ENCODE measurements at places on chromosomes 3 and 15. TPM values are rescaled to one million over a fixed set of nuclear protein-coding genes. Genes with fewer than 3 reads are reported as not detected.

TRIM42 gene
- total RNA-seq, result not detected

PP2D1 gene
- not detected for total RNA-seq

TYRO3 gene
- 18.2 TPM for total RNA-seq

ZNF502 gene
- total RNA-seq, result 1.2 TPM

MME gene
- 0.12 TPM for total RNA-seq

ALDH1L1 gene
- 0.36 TPM for total RNA-seq

PLAAT1 gene
- total RNA-seq, result 0.16 TPM

FAH gene
- total RNA-seq, result 33.2 TPM

NR1I2 gene
- total RNA-seq, result not detected

GRAMD2A gene
- total RNA-seq, result 0.26 TPM

SEMA3G gene
- total RNA-seq, result 0.06 TPM

NPAP1 gene
- total RNA-seq, result not detected

OR5K2 gene
- total RNA-seq, result not detected

KLHL40 gene
- not detected for total RNA-seq

SKOR1 gene
- total RNA-seq, result not detected

SCAANT1 gene
- not detected for total RNA-seq

NEO1 gene
- 31.9 TPM for total RNA-seq

SH2D7 gene
- total RNA-seq, result not detected

IL12A gene
- 1.4 TPM for total RNA-seq

GOLGA8Q gene
- 0.11 TPM for total RNA-seq

GLDN gene
- 0.08 TPM for total RNA-seq

NTRK3 gene
- 24.5 TPM for total RNA-seq

A4GNT gene
- not detected for total RNA-seq

CD200R1 gene
- 0.10 TPM for total RNA-seq

CLEC3B gene
- not detected for total RNA-seq

PPP1R2 gene
- total RNA-seq, result 17.2 TPM

NUDT16 gene
- total RNA-seq, result 10.7 TPM

PRRT3 gene
- 1.8 TPM for total RNA-seq

ACAN gene
- total RNA-seq, result 1.4 TPM

PIERCE2 gene
- total RNA-seq, result 4.7 TPM

KBTBD13 gene
- total RNA-seq, result not detected

FRMD4B gene
- total RNA-seq, result 0.85 TPM

ZNF860 gene
- total RNA-seq, result 1.5 TPM

Measured in A549 treated with AZD2906 at 1 μM for 4 hours (cell line).